ENCODE measurements at places on chromosomes 3 and 15.

GRCh38 chr3:101994386-101994785 lies 145.1 kb downstream of the NFKBIZ start:
- no peak for DNase-seq

- no peak for DNase-seq
These were observed 770.4 kb upstream of the SEMA6D start for GRCh38 chr15:46946953-46947352.

- no peak for DNase-seq
These were observed 3.3 kb downstream of the CHRNA3 start for GRCh38 chr15:78617516-78617915.

GRCh38 chr3:128573160-128573559 lies 77.5 kb downstream of the RPN1 start:
- no peak for DNase-seq

- no peak for DNase-seq
These were observed 4.2 kb upstream of the PLEKHO2 start for GRCh38 chr15:64837502-64837901.

GRCh38 chr3:174873832-174874657 lies 14.9 kb downstream of the NAALADL2 start:
- DNase-seq: no peak

DNA sequence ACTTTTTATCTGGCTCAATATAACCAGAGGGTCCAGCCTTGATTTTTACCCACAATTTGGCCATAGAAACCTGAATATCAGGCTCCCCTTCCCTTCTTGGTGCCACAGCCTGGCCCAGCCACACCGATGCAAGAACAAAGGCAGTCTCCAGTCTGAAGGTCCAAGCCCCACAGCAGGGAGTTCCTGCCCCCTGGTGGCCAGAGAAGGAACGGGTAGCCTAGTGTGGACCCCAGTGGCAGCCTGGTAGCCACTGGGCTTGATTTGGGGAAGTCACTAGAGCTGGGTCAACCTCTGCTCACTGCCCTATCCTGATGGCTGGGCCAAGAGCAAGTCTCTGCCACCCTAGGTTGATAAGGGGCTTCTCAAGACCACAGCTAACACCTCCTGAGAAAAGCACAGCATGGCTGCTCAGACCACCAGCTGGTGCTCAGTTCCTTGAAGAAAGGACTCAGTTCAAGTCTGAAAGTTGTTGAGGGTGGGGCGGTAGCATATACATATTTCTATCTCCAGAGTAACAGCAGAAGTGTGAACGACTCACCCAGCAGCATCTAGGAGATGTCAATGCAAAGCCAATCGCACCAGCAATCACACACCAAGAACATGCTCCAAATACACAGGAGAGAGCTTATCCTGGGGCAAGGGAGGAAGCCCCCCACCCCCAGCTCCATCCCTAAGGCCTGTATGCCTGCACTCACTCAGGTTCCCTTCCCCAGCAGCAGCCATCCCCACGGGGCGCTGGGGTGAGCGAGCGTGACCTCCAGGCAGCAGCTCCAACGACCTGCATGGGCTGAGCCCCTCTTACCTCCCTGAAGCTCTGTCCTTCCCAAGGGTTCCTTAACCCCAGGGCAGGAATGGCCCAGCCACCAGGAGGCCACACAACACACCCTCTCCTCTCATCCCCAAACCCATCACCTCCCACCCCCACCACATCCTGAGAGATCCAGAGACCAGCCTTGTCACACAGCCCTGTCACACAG lies 7.6 kb downstream of the PFKFB4 start:
- DNase-seq: peak; percentile 68

DNA sequence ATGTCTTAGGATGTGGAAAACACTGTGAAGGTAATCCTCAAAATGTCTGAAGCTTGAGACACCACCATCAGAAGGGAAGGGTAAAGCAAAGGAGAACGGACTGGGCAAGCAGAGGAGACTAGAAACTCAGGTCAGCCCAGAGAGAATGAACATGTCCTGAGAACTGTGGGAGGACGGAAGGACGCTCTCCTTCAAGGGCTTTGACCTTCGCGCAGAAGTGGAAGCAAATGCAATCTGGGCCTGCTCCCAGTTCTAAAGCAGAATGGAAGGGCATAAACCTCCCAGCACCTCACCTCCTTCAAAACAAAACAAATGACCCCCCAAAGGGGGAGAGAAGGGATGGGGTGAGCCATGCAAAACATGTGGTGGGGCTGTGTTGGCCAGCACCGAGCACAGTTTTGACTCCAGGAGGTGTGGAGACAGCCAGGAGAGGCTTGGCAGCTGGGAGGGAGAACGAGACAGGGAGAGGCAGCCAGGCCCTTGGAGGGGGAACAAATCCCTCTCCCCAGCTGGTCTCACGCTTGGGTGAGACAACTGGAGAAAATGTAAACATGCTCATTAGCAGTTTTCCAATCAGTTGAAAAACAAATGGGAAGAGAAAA lies 222.4 kb upstream of the WNT5A start:
- DNase-seq: no peak

DNA sequence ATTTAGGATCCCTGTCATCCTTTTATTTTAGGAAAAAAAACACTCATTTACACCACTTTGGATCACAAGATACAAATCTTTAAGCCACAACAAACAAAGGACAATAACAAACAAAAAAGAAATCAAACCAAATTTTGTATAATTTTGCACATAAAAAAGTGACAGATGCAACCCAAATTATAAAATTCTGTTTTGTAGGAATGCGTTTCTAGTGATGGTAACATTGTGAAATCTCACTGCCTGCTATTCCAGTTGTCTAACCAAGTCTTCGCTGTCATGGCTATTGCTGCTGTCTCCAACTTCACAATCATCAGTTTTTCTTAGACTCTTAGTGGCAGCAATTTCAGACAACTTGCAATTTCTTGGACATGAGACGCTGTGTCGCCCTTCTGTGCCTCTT lies 58.3 kb upstream of the ARL6 start:
- no peak for DNase-seq

DNA sequence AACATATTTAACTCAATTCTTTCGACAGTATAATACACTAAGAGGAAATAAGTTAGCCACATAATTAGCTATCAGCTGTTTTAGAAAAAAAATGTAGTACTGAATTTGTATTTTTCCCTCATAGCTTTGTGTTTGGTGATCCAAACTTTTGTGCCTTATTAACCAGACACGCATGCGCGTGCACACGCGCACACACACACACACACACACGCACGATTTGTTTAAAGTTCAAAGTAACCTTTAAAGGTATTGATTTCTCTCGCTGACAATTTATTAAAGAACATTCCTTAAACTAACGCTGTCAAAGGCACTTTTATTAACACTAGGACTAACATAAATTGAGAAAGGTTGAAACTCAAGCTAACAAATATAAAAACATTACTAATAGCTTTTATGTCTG lies 198.9 kb downstream of the ROBO1 start:
- no peak for DNase-seq

DNA sequence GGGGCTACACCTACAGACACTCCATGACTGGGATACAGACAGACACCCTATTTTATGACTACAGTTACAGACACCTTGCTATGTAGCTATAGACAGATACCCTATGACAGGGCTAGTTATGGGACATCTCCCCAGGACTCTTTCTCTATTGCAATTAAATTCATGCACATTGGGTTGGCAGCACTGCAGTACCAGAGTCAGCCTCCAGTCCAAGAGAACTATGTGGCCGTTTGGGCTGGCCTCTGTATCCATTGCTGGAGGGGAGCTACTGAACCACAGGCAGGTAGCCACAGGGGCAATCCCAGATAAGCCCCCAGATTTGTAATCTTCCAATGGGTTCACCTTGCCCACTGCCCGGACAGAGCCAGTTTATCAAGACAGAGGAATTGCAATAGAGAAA lies 108.4 kb upstream of the SPATA16 start:
- no peak for DNase-seq

DNA sequence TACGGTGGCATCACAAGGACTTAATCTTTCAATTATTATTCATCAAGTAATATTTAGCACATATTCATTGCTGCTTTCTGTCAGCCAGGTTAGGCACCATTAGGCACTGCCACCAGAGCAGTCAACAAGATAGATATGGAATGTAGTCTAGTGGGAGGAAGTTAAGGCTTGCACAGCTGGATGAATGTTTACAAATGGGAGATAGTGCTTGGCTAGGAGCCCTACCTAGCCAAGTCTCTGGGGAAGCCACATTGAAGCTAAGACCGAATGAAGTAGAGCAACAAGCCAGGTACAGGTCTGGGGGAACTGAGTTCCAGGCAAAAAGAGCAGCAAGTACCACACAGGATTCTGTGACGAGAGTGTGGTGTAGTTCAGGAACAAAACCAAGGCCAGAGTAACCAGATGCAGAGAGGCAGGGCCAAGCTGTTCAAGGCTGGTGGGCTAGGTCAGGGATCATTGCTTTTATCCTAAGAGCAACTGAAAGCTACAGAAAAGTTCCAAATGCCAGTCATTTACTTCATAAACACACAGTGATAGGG lies 33.4 kb upstream of the SCAANT1 start:
- no peak for DNase-seq

DNA sequence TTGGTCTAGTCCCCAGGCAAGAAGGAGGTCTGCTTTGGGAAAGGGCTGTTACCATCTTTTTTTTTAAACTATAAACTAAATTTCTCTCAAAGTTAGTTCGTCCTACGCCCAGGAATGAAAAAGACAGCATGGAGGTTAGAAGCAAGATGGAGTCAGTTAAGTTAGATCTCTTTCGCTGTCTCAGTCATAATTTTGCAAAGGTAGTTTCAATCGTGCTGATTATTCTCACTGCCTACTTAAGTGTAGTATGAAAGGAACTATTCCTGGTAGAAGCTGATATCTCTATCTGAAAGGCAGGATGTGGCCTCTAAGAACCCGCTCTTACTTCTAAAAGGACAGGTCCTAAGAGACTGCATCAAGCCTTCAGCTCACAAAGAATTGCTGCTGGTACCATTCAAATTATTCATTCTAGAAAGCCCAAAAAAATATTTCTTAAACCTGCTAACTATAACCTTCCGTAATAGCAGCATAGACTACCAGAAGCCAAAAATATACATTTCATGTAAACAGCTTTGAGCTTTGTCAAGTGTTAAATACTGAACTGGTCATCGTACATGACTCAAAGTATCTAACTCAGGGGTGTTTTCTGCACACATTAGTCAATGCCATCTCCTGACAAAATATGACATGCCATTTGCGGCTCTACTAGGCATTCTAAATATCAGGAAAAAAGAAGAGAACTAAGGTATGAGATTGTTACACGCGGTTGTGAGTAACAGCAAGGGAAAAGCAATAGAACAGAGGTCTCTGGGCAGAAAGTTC lies 96.0 kb upstream of the CCDC80 start:
- no peak for DNase-seq

GRCh38 chr3:154334973-154335420 lies 10.7 kb upstream of the DHX36 start:
- peak; percentile 38 for DNase-seq

- DNase-seq: no peak
These were observed 45.4 kb downstream of the FGD5 start for GRCh38 chr3:14864131-14864530.

GRCh38 chr15:99414755-99415731 lies 150.7 kb upstream of the MEF2A start:
- DNase-seq: peak; percentile 36

GRCh38 chr3:170317954-170318353 lies 39.6 kb upstream of the SKIL start:
- DNase-seq: no peak

GRCh38 chr3:115999613-116000012 lies 376.3 kb downstream of the GAP43 start:
- DNase-seq: peak; percentile 37

- DNase-seq: peak; percentile 67
These were observed 279.0 kb upstream of the VEPH1 start for GRCh38 chr3:157782236-157782635.

DNA sequence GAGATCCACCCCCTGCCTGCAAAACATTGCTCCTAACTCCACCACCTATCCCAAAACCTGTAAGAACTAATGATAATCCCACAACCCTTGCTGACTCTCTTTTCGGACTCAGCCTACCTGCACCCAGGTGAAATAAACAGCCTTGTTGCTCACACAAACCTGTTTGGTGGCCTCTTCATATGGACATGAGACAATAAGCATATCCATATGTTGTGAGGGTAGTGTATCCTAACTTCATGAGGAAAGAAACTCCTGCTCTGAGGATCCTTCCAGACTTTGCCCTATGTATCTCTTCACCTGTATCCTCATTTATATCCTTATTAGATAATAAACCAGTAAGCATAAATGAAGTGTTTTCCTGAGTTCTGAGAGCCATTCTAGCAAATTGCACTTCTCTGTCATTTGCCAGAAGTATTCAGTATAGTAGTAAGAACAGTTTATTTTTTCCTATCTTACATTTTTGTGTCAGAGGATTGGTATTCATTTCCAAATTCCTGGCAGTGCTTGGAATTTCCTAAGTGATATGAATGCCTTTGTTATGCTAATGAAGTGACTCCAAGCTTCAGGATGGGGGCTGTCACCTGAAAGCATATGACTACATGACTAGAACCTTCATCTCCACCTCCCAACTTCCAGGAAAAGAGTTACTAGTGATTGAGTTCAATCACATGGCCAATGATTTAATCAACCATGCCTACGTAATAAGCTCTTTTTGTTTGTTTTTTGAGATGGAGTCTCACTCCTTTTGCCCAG lies 30.2 kb downstream of the TTBK2 start:
- DNase-seq: peak; percentile 63

- no peak for DNase-seq
These were observed 462.8 kb downstream of the TUSC7 start for GRCh38 chr3:117172426-117172825.

DNA sequence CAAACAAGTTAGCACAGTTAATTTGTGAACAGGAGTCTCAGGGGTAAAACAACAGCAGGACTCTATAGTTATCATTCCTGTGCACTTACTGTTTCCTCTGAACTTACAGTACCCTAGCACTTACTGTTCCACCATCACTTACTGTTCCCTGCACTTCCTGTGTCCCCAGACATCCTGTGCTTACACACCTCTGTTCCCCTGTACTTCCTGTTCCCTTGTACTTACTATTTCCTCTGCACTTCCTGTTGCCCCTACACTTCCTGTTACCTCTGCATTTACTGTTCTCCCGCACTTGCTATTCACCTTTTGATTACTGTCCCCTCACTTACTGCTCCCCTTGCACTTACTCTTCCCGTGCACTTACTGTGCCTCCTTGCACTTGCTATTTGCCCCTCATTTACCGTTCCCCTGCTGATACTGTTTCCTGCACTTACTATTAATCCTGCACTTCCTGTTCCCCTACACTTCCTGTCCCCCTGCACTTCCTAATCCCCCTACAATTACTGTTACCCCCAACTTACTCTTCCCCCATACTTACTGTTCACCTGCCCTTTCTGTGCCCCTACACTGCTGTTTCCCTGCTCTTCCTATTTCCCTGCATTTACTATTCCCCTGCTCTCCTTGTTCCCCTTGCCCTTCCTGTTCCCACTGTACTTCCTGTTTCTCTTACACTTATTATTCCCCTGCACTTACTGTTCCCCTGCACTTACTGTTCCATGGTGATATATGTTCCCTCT lies 30.3 kb downstream of the TPRA1 start:
- DNase-seq: no peak

DNA sequence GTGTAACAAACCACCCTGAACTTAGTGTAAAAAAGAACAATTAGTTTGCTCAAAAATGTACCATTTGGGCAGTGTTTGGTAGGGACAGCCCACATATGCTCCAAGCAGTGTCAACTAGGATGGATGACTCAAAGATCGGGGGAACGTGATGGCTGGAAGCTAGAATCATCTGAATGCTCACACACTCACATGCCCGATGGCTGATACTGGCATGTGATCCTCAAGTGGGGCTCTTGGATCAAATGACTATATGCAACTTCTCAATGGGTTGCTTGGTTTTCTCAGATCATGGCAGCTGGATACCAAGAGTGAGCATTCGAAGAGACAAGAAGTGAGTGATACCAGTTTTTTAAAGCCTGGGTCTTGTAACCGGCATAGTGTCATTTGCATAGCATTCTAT lies 335.9 kb upstream of the KCNMB2 start:
- DNase-seq: peak; percentile 6

All from RPMI7951 (cell line).